ENCODE measurements at places on chromosomes 11 and 22. TPM values are rescaled to one million over a fixed set of nuclear protein-coding genes. Genes with fewer than 3 reads are reported as not detected.

DNA sequence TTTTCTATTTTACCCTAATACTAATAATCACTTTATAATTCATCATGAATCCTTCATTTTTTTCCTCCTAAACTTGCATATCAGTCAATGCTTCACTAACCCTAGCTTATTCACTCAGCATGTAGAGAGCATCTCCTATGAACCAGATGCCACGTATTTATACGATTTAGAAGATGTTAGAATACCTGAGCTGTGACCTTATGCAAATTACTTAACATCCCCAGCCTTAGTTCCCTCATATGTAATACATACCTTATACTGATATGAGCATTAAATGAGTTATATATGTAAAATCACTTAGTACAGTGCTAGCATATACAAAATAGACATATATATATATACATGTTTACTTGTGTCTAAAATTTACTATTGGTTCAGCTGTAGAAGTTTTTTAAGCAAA lies 9.0 kb downstream of the FAM76B start:
- no peak for DNase-seq

- no peak for DNase-seq
Measured at GRCh38 chr11:3929649-3930048, 74.2 kb downstream of the STIM1 start.

Gene CRYBB3
- total RNA-seq = 0.72 TPM

- no peak for DNase-seq
Measured at GRCh38 chr11:47308050-47308823, 38.3 kb downstream of the MADD start.

- DNase-seq = no peak
Measured at GRCh38 chr11:105754716-105755115, 144.8 kb downstream of the GRIA4 start.

Gene FERMT3
- total RNA-seq = 10.9 TPM

DNA sequence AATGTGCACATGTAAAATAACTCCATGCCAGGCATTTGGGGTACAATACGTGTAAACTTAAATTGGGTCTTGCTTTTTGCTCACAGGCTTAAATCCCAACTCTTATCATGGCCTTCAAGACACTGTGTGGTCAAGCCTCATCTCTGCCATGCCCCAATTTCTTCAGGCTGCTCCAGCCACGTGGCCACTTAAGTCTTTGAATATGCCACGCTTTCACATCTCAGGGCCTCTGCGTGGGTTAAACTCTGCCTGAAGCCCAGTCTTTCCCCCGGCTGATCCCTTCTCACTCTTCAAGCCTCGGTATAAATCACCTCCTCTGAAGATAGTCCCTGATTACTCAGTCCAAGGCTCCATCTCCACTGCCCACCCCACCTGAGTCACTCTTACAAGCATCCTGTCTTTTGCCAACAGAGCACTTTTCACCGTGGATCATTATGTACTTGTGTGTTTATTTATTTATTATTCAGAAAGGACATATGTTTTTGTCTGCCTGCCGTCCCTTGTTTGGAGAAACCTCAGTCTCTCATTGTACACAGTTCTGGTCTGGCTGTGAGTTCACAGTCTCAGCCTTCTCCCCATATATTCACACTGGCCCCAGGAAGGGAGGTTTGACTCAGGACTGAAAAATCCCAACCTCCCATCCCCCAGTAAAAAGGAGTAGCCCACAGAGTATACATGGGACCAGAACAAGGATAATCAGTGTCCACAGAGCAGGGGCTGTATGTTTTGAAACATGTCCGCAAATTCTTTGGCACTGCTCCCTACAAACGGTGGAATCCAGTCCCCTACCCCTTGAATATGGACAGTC lies 344.7 kb downstream of the MN1 start:
- no peak for DNase-seq

DNA sequence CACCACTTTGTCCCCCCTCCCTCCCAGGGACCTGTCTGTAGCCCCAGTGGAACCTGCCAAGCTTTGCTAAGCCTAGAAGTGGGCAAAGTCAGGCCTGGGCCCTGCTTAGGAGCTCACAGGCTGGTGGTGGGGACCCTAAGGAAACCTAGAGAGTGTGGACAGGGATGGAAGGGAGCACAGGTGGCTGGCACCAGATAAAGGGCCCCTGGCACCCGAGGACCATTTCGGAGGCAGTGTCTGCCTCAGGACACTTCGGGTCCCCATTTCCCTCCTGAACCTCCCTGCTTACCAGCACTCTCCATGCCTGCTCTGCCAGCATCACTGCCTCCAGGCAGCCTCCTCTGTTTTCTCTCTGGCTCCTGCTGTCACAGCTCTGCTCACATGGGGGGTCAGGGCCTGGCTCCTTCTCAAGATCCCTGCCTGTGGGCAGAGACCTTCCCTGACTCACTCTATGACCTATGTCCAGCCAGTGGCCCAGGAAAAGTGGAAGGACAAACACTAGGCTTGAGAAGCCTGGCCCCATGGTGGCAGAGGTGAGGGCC lies 13.6 kb upstream of the OMP start:
- no peak for DNase-seq

GRCh38 chr11:115990004-115990447 lies 485.8 kb upstream of the CADM1 start:
- DNase-seq = no peak

DNA sequence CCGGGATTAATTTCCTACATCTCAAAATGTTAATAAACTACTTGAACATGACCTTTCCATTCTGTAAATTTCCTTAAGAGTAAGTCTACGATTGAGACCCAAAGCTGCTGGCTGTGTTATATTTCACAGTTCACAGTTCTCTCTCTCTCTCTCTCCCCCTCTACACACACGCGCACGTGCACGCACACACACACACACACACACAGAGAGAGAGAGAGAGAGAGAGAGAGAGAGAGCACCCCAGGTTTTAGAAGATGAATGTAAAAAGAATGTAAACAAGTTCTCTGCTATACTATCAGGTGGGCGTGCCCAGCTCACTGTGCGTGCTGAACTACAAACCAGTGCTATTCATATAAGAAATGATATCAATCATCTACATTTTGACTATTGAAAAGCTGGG lies 3.3 kb downstream of the BDNF start:
- DNase-seq = no peak

DNA sequence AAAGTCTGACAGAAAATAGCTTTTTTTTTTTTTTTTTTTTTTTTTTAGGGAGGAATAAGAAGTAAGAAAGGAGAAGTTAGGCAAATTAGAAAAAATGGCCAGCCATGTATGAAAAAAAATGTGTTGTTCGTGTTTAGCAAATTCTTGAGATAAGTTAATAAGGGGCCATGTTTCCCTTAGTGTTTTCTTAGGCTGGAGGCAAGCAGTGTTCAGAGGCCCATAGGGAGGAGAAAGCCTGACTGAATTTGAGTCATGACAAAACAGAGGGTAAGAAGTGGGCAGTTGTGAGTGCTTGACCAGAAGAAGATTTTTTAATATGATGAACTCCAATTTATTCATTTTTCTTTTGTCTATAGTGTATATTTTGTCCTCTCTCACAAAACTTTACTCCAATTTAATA lies 766.4 kb downstream of the FAM181B start:
- DNase-seq = no peak

GRCh38 chr11:9629064-9629463 lies 34.8 kb upstream of the SWAP70 start:
- no peak for DNase-seq

DNA sequence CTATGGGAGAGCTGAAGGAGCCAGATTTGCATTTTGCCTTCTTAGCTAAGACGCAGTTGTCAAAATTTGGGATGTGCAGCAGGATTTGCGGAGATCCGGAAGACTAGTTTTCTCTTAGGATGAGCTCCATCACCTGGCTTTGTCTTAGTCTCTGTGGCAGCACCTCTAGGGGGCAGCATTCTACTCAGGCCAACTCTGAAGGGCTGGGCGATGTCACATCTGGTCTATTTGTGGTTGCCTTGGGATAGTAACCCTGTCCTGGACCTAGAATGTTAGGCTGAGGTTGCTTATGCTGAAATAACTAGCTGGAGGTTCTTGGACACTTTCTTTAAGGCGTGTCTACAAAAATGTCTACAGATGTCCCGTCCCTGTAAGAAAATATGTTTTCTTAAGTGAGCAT lies 116.2 kb downstream of the FAT3 start:
- peak; percentile 22 for DNase-seq

Gene INS
- 0.84 TPM for total RNA-seq

Gene PGM2L1
- total RNA-seq = 11.1 TPM
